ENCODE measurements at places on chromosomes 11 and 22.

GRCh38 chr11:61108847-61109585 is 6.7 kb downstream of the CD5 start:
- DNase-seq, result no peak

- DNase-seq, result no peak
These were observed 102.4 kb upstream of the CADM1 start for GRCh38 chr11:115606498-115607220.

DNA sequence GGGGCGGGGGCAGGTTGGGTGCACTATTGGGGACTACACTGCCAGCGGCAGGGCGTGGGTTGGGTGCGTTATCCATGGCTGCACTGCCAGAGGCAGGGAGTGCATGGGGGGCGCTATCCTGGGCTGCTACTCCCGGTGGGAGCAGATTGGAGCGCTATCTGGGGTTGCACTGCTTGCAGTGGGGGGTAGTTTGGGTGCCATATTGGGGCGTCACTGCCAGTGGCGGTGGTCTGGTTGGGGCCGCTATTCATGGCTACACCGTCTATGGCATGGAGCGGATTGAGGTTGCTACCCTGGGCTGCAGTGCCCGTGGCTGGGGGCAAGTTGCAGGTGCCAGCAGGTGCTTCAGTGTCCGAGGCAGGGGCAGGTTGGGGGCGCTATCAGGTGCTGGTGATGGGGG is 36.2 kb downstream of the C22orf42 start:
- DNase-seq, result no peak

DNA sequence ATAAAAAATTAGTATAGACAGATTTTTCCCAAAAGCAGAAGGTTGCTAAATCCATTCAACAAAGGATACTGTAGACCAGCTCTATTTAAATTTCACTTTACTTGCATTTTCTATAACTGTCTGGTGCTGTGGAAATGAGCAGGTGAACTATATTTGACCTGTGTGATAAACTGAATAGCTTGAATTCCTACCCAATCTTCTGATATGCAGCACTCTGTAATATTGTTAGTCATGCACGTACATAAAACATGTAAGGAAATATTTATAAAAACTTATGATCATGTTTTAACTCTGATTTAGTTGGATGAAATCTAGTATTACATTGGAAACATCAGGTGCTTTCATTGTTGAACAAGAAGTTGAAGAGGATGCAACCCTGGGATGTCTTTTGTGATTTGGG is 213.6 kb downstream of the DBX1 start:
- no peak for DNase-seq

GRCh38 chr11:111961389-111962300 is 24.5 kb downstream of the DIXDC1 start:
- DNase-seq, result no peak

DNA sequence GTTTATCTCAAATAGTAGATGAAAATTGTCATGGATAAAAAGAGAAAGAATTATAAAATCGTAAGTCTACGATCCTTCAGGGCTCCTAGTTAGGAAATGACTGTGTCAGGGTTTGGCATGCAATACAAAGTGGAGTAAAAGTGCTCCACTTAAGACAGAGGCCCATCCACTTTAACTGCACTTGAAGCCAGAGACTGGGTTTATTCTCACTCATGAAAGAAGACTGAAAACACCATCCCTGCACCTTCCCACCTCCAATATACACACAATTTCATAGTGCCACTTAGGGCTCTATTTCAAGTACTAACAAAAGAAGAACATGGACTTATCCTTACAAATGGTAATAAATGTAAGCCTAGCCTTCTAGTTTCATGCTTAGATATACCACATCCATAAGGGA is 70.7 kb downstream of the ANO5 start:
- no peak for DNase-seq

DNA sequence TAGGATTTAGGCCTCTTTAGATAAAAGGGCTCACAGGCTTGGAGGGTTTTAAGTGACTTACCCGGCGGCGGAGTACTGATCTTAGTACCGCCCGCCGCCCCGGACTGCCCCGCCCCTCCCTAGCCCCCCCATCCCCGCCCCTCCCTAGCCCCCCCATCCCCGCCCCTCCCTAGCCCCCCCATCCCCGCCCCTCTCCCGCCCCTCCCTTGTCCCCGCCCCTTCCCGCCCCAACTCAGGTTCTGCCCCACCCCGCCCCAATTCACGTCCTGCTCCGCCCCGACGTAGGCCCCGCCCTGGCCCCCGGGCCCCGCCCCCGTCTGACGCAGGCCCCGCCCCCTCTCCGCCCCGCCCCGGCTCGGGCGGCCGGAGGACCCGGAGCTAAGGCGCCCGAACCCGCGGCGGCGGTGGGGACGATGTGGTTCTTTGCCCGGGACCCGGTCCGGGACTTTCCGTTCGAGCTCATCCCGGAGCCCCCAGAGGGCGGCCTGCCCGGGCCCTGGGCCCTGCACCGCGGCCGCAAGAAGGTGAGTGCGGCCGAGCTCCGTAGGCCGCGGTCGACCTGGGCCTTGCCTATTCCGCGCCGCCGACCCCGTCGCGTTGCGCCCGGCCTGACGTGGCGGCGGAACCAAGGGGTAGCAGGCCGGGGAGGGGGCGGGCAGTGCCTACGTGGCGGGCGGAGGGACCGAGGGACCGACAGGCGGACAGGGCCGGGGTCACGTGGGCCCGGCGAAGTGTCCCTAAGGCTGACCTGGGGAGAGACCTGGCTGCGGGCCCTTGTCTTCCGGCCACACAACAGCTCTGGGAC is at the start of gene SCYL1:
Gene SCYL1 (plus strand): TSS at position 343 of the 805 bp plus-strand sequence. CDS start 71 bp downstream, at position 414.
- DNase-seq, result peak; percentile 83

DNA sequence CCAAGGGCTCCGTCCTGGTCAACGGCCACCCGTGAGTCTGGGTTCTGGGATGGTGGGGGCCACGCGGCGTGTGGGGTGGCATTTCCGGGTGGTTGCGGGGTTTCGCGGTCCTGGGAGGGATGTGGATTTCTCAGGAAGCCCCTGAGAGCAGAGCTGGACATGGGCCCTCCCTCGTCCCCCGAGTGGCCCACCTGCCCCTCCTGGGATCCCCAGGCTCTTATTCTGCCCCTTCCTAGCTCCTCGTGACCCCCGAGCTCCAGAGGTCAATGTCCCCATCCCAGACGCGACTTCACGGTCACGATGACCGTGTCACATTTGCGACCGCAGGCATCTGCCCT is 4.4 kb downstream of the MUC5AC start:
- no peak for DNase-seq

DNA sequence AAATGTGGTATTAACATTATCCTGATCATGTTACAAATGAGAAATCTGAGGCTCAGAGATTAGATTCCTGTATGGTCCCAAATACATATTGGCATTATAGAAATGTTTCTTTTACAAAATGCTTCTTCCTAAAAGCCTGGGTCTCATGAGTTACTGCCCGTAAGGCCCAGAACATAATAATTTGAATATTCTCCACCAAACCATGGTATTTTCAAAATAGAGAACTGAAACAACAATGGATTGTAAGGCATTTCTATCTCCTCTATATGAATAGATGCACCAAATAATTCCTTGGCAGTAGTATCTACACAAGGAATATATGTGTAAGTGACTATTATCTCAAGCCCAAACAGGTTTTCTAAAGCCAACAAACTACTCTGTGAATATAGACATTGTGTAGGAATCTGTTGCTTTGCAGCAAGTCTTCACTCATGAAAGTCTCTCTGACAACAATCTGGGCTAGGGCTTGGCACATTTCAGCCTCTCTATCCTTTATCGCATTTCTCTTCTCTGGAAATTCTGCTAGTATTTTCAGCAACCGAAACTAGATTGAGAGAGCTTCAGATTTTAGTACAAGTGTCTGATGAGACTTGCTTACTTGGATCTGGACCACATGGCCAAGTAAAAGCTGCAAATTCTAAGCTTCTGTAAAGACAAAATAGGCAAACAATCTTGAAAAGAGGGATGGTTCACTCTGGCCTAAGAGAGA is 112.8 kb upstream of the ARHGAP20 start:
- no peak for DNase-seq

DNA sequence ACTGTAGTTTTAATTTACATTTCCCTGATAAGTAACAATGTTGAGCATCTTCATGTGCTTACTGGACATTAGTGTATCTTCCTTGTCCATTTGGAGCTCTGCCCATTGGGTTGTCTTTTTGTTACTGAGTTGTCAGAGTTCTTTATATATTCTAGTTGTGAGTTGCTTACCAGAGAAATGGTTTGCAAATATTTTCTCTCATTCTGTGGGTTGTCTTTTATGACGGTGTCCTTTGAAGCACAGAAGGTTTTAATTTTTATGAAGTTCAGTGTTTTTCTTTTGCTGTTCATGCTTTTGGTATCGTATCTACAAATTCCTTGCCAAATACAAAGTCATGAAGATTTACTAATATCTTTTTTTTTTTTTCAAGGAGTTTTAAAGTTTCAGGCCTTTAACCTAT is 42.4 kb downstream of the ZBTB44 start:
- no peak for DNase-seq

DNA sequence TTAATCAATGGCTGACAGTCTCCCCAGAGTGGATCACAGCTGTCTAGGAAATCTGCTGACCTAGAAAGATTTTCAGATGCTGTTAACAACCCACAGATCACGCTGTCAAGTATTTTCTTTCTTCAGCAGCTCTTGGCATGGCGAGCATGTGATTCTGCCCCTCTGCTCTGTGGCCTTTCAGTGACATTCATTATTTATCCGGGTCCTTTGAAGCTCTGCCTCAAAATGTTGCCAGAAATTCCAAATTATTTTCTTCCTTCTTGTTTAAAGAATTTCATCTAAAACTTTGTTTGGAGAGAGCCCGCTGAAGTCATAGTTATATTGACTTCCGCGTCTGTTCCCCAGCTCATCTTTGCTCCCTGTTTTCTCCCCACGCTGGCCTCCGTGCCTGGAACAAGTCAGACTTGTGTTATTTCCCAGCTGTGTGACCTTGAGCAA is 134.1 kb downstream of the COMMD9 start:
- DNase-seq, result no peak

GRCh38 chr11:39772525-39773137 is 1686.8 kb downstream of the LRRC4C start:
- DNase-seq, result no peak

GRCh38 chr11:78100261-78100660 is 20.6 kb upstream of the NDUFC2 start:
- no peak for DNase-seq

Measured in glutamatergic neuron (in vitro differentiated cells).